GF-D8 (cell line): ENCODE measurements at places on chromosomes 16 and 17.

- no peak for DNase-seq
Measured at GRCh38 chr16:19014461-19014860, 30.7 kb downstream of the TMC7 start.

GRCh38 chr16:50585331-50585776, 37.2 kb downstream of the NKD1 start:
- no peak for DNase-seq

- DNase-seq = no peak
Measured at GRCh38 chr16:49635009-49635350, 220.9 kb downstream of the ZNF423 start.

GRCh38 chr17:45162025-45162687, 481 bp downstream of the HEXIM2 start:
- DNase-seq = no peak

DNA sequence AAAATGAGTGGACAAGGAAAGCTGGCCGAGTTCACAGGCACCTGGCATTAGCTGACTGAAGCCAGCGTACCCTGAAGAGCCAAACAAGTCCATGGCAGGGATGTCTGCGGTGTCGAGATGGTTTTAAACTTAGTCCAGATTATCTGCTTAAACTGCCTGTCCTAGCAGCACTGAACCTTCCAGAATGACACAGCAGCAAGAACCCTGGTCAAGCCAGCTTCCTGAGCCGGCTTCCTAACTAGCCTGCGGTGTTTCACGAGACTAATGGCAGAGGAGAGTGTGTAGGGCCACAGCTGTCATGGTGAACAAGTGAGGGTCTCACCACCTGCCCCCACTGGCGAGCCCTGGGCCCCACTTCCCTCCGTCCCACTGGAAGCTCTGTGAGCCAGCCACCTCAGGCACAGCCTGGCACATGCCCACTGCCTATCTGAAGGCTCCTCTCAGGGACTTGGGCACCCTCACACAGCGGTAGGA, 28.8 kb upstream of the MTSS2 start:
- no peak for DNase-seq

DNA sequence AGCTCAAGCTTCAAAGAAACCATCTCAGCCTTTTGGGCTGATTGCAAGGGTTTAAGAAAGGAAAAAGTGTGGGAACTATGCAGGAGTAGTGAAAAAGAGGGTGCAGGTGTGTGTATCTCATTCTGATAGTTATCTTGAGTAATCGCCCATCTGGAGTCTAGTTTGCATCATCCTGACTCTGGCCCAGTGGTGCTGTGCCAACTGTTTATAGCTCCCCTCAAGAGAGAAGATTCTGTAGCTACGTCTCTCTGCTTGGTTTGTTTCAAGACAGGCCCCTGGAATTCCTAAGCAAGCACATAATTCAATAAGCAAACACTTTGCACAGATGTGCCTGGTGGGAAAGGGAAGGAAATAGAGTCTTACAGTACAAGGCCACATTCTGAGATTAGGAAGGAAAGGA, 144.4 kb downstream of the HAPSTR1 start:
- DNase-seq = no peak

- no peak for DNase-seq
Measured at GRCh38 chr16:47304563-47304962, 156.3 kb downstream of the ITFG1 start.

GRCh38 chr17:73952480-73953205, 250.8 kb upstream of the RPL38 start:
- no peak for DNase-seq

DNA sequence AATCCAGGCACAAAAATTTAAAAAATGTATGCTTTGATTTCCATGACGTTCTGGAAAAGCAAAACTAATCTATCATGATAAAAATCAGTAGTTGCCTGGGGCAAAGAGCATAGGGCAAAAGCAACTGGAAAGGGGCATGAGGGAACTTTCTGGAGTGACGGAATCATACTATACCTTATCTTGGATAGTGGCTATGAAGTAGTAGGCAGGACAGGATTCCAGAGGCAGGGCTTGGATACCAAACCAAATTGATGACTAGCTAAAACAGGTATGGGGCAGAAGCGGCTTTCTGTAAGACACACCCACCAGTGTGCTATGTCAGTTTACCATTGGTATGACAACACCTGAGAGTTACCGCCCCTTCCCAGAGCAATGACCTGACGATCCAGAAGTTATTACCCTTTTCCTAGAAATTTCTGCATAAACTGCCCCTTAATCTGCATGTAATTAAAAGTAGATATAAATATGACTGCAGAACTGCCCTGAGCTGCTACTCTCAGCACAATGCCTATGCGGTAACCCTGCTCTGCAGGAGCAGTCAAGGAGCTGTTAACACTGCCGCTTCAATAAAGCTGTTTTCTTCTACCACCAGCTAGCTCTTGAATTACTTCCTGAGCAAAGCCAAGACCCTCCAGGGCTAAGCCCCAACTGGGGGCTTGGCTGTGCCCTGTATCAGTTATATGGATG, 56.7 kb downstream of the CFDP1 start:
- no peak for DNase-seq

- no peak for DNase-seq
Measured at GRCh38 chr16:66651965-66652364, 44.6 kb downstream of the CMTM4 start.

- no peak for DNase-seq
Measured at GRCh38 chr17:58136669-58137279, 11.4 kb upstream of the OR4D1 start.

DNA sequence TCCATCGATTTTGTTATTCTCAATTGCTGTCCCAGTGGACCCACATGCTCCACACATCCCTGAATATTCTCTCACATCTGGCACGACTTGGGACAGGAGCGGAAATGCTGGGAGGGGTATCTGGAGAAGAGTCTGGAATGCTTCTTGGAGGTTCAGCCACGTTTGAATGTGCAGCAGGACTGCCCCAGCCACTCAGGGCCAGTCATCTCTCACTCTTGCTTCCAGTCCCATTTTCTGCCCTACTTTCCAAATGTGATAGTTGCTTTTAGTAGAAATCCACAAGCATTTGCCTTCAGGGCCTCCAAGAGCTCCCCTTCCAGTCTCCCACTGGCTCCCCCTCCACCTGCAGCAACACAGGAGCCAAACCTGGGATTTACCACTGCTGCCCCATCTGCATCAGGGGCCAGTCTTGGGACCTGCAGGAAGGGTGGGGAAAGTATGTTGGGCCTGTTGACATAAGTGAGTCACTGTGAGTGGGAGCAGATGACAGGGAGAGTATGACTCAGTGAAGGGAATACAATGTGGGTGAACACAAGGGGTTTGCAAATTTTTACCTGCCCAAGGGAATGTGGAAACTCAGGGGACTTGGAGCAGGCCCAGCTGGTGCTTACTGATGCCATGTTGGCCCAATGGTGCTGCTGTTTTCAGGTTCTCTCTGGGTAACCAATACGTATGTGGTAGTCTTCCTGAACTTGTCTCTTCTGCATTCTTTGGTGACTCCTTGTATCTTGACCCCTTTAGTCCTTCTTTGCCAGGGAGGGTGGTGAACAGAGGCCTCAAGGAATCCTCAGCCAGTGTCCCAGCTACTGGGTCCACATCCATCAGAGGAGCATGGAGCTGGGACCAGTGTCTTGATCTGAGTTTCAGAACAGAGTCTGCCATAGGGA, 78.8 kb upstream of the CRHR1 start:
- no peak for DNase-seq

GRCh38 chr17:36107660-36108059, 4.0 kb downstream of the CCL4 start:
- DNase-seq = no peak

- peak; percentile 7 for DNase-seq
Measured at GRCh38 chr17:50094243-50094752, 853 bp upstream of the PDK2 start.

DNA sequence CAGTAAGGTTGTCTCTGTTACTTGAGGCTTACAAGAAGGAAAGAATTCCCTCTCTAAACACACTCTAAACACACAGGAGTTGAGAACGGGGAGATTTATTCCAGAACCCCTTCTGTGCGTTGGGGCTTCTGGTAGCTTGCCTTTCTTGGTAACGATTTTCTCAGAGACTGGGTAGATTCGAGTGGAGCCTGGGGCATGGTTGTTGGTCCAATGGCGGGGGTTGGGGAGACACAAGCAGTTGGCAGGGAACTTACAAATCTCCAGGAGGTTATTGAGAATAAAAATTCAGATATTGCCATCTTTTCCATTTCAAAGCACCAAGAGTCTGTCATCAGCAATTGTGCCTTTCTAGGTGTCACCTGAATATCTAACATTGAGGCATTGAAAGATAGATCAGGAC, 251.7 kb downstream of the CDH13 start:
- DNase-seq = no peak

DNA sequence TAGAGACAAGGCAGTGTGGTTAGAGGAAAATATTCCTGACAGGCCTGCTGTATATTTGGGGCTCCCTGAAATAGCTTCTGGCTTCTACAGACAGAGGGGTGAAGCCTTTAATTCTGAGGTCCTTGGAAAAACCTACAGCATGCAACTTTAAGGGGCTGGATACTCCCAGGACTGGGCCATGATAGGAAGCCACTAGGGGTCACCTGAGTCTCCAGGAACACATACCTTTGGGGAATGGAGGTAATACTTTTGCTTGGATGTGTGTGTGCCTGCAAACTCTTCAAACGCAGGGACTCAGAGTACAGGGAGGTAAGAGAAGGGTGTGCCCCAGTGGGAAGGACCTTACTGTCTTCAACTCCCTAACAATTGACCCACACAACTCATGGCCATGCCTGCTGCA, 4.1 kb downstream of the ASIC2 start:
- DNase-seq = no peak

DNA sequence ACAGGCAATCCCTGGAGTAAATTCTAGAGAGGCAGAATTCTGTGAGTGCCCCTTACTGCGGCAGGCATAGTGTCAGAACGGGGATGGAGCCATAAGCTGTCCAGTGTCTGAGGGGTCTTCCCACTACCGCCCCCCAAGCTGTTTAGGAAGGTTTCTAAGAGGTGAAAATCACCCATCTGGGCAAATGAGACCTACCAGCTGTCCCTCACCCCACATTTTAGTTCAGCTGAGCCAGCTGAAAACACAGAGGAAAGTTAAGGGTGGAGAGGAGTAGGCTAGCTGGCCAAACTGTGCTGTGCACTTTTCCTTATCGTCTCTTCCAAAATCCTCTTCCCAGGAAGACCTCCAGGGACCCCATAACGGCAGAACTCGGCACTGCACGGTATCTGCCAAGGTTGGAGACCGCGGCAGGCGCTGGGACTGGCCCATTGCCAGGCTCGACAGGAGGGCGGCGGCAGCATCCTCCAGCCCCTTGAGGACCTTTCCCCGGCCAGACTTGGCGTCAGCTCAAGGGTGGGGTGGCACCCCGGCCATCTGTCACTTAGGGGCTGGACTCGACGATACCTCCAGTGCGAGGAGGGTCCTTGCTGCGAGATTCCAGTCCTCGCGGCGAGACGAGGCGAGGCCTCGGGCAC, 955 bp downstream of the ACLY start:
- no peak for DNase-seq

- no peak for DNase-seq
Measured at GRCh38 chr16:56569971-56570370, 5.1 kb downstream of the MT4 start.

DNA sequence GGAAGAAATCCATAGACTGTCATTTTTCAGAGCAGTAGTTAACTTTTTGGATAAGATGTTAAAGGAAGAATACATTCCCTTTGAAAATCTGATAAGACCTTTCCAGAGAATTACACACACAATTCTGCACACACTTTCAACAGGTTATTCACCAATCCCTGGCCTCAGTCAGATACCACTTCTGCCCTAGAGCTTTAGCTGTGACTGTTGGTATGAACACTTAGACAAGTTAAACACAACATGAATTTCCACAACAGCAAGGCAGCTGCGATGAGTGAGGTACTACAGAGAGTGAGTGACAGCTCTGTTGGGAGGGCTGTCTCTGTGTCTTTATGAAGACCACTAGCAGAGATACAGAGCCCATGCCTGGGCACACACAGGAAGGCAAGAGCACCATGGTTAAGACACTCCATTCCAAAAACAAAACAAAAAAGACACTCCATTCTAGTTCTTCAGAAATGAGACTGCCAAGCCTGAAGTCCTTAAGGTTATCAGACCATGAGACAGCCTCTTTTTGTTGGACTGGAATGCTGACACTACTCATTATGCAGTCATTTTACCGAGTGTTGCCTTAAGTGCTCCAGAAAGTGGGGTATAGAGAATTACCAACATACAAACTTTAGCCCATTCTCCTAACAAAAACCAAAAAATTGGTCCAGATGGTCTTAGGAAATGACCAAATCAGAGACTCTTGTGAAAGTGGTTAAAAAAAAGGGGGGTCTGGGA, 42.4 kb downstream of the TOM1L2 start:
- DNase-seq = no peak

DNA sequence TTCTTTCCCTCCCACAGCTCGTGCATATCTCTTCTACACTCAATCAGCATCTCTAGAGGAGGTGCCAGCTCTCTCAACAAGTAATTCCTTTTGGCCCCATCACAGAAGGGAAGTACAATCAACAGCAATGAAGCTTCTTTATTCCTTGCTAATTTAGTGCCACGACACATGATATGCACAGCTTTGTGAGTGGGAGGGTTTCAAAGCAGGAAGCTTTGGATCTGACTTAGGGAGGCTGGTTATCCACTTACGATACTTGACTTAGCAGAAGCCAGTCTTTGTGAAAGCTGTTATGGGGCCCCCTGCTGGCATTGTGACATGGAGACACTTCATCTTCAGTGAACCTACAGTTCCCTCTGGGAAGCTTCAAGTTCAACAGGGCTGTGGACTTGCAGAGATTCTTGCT, 81.0 kb downstream of the TMEM100 start:
- DNase-seq = no peak

- no peak for DNase-seq
Measured at GRCh38 chr17:65278050-65278819, 141.1 kb downstream of the RGS9 start.

DNA sequence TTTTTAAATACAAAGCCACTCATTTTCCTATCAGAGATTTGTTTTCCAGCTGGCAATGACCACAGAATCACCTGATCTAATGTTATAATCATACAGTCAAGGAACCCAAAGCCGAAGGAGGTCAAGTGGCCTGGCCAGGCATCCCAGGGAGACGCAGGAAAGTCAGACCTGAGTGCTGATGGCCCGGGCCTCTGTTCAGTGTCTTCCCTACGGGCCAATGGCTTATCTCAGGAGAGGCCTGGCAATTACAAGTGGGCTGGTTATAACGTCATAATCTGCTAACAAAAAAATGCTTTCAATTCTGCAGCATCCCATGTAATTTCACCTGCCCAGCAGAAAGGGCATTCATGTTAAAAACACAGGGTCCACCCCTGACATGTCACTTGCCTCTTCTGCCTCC, 43.5 kb downstream of the ARHGAP17 start:
- no peak for DNase-seq

DNA sequence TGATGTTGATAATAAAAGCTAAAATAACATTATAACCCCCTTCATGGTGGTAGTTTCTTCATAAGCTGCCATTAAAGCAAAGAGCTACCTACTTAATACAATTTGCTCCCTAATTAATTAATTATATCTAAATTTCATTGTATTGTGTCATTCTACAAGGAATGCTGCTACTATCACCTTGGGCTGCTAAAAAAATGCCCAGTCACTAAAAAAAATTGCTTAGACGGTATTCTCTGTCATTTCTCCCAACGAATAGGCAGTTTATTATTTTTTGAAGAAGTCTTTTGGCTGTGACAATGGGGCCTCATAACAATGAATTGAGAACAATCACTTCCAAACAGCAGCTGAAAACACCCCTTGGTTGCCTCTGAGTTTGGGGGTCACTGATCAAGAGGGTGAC, 59.5 kb downstream of the XYLT1 start:
- DNase-seq = no peak

GRCh38 chr16:3282103-3282729, 1.1 kb upstream of the ZNF263 start:
- DNase-seq = no peak

- DNase-seq = no peak
Measured at GRCh38 chr17:27389542-27390140, 66.6 kb upstream of the KSR1 start.
